DMS 273 treated with DMSO at 0.1 percent for 48 hours (cell line): ENCODE measurements at places on chromosomes 7 and 10.

DNA sequence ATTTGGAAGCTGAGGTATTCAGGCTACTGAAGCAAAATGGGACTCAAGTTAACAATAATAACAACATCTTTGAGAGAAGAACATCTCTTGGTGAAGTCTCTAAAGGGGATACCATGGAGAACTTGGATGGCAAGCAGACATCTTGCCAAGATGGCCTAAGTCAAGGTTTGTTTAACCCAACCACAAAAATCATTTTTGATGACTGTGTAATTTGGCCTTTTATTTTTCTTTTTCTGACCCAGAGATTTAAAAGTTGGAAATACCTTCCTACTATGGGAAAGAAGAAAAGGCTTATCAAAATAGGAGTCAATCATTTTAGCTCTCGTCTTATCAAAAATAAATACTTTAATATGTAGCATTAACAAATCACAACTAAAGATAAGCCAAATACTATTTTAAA lies 72.4 kb downstream of the PON1 start:
- no peak for DNase-seq

DNA sequence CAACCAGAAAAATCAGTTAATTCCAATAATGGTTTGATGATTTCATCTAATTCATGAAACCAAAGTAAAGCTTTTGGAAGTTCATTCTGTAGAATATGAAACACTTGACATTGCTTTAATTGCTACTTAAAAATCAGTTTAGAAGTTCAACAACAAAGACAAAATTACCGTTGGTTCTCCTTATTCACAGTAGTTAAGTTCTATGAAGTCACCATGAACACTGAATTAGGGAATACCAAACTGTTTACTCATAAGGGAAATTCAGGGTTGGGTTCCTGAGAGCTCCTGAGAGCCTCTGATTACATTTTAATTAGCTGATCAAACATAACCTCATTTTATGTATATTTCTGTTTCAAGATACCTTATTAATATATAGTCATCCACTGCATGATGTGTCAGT lies 46.2 kb downstream of the ZNF438 start:
- DNase-seq = no peak

DNA sequence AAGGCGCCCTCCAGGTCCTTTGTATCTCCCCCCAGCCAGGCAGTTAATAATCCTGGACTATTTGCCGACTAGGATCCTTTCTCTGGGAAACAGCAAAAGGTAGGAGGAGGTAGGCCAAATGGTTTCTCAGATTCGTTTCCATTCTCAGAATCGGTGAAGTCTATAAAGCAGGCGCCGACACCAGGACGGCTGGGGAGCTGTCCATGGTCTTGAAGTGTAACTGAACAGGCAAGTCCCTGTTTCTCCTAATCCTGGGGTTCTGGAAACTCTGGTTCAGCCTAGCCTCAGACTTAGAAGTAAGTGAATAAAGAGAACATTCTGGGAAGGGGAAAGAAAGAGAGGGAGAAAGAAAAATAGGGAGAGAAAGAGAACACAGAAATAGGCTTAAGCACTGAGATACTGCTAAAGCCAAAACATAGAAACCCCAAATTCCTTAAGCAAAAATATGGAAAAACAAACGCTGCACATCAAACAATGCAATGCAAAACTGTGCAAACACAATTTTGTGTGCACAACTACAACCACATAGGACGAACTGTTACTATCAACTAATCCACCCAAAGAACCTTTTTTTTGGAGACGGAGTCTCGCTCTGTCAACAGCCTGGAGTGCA lies 11.1 kb upstream of the INA start:
- DNase-seq = no peak

- DNase-seq = no peak
Measured at GRCh38 chr10:44369854-44370253, 15.0 kb downstream of the CXCL12 start.

- no peak for DNase-seq
Measured at GRCh38 chr7:95867309-95867708, 95.0 kb downstream of the DYNC1I1 start.

DNA sequence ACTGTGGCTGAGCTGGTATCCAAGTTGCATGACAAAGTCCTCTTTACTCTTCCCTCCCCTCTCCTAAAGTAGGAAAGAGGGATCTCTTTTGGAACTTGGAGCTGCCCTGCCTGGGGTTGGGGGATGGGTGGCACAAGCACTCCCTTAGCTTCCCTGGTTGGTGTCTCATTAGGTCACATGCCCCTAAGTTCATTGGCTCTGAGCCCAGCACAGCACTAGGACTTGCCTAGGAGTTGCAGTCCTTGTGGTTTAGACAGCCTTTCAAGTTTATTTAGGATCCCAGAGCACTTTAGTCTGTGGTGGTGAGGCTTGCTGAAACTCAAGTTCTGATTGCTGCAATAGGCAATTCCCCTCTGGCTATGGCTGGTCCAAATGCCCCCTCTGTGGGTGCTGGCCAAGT lies 281.4 kb downstream of the NXPH1 start:
- DNase-seq = no peak

GRCh38 chr10:26441491-26442214 lies 3.5 kb downstream of the APBB1IP start:
- no peak for DNase-seq

GRCh38 chr10:123463698-123464097 lies 202.5 kb upstream of the GPR26 start:
- no peak for DNase-seq

- DNase-seq = no peak
Measured at GRCh38 chr10:89516149-89516832, 19.1 kb downstream of the SLC16A12 start.

- DNase-seq = no peak
Measured at GRCh38 chr10:19014498-19014897, 34.1 kb upstream of the MALRD1 start.

DNA sequence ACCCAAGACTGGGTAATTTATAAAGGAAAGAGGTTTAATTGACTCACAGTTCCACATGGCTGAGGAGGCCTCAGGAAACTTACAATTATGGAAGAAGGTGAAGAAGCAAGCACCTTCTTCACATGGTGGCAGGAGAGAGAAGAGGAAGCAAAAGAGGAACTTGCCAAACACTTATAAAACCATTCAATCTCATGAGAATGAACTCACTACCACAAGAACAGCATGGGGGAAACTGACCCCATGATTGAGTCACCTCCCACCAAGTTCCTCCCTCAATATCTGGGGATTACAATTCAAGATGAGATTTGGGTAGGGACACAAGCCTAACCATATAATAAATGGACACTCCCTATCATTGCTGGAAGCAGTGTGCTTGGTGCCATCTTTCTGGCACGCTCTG lies 506.3 kb downstream of the CALN1 start:
- no peak for DNase-seq

- no peak for DNase-seq
Measured at GRCh38 chr7:25894002-25894901, 257.7 kb upstream of the NFE2L3 start.

GRCh38 chr7:2488272-2488645 lies 12.1 kb upstream of the GRIFIN start:
- no peak for DNase-seq

DNA sequence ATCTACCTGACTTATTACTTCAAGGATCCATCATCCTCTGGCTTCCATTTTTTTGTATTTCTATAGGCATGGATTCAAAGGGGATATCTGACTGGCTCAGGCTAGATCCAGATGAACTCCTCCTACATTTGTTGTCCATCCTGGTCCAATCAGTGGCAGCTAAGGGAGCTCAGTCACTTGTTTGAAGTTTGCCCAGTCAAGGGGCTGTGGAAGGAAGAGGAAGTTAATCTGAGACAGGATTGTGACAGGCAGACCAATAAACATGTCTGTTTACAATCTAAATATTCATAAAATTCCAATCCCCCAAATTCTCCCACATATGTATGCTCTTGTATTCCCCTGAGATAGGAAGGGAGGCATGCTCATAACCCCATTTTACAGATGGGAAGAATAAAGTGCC lies 48.7 kb downstream of the CAV1 start:
- no peak for DNase-seq

DNA sequence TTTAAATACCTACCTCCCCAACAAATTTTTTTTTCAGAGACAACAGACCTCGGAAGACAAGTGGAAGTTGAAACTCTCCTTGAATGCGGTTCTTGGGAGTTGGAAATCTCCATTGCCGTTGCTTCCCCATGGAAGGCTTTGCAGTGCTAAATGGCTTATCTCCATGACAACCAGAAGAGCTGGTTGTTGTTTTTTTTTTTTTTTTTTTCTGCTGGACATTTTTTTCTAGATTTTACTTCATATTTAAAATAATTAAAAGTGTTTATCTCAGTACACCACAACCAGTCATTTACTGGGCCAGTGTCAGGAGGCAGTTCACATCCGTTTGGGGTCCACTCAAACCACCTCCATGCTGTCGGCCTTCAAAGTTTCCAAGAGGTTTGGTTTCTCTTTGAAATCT lies 348.5 kb upstream of the PRKCQ start:
- DNase-seq = no peak

- no peak for DNase-seq
Measured at GRCh38 chr10:85600026-85600743, 766.4 kb downstream of the GRID1 start.

DNA sequence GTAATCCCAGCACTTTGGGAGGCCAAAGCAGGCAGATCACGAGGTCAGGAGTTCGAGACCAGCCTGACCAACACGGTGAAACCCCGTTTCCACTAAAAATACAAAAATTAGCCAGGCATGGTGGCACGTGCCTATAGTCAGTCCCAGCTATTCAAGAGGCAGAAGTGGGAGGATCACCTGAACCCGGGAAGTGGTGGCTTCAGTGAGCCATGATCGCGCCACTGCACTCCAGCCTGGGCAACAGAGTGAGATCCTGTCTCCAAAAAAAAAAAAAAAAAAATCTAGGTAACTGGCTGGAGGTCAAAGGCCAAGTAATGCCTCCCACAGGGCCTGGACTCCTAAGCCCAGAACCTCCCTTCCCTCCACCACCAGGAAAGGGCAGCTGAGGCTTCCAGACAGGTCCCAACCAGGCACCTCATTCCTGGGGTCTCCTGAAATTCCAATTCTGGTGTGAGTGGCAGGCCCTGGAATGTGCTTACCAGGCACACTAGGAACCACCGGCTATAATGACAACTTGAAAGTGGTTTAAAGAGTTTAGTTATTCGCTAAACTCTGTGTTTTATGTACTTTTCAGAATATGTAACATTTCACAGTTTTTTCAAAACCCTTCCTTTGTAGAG lies 86.9 kb upstream of the TNRC18 start:
- no peak for DNase-seq

- DNase-seq = no peak
Measured at GRCh38 chr7:34163956-34164355, 258.6 kb downstream of the BMPER start.

- DNase-seq = no peak
Measured at GRCh38 chr10:61594430-61594829, 68.3 kb upstream of the CABCOCO1 start.

- DNase-seq = no peak
Measured at GRCh38 chr10:122280156-122280555, 9.1 kb downstream of the BTBD16 start.

- DNase-seq = no peak
Measured at GRCh38 chr10:126041804-126042231, 145.5 kb downstream of the FANK1 start.

DNA sequence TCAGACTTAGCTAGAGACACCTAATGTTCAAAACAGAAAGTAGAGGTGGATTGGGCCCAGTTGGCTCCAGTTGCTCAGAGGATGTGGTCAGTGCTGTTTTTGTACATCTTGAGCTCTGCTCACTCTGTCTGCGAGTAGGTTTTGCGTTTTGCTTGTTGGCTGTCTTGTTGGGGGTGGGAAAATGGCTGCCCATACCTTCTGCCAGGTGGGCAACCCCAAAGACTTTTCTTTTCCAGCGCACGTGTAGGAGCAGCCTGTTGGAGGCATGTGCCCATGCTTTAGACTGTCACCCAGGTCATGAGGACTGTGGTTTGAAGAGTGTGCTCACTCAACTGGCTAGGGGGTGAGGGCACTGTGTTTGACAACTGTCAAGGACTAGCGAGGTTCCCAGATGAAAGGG lies 73.9 kb downstream of the KAT6B start:
- no peak for DNase-seq

GRCh38 chr10:123507298-123507697 lies 158.9 kb upstream of the GPR26 start:
- no peak for DNase-seq

DNA sequence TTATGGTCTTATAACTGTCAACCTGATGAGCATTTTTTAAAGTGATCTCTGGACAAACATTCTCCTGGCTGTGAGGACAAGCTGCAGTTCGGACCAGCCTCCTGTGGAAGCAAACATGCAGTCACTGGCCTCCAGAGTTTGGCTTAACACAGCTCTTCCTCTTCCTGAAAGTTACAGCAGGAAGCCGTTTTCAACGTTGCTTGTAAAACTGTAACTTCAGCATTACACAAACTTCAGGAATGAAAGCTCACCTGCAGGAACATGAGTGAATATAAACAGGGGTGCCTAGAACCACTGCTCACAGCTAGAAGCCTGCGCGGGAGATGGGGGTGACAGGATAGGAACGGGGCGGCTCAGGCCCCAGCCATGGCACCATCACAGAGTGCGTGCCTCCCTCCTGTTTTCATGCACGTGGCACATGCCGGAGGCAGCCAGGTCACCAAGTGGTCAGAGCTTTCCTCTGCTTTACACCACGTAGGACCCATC lies 292.9 kb upstream of the PITRM1 start:
- DNase-seq = no peak

DNA sequence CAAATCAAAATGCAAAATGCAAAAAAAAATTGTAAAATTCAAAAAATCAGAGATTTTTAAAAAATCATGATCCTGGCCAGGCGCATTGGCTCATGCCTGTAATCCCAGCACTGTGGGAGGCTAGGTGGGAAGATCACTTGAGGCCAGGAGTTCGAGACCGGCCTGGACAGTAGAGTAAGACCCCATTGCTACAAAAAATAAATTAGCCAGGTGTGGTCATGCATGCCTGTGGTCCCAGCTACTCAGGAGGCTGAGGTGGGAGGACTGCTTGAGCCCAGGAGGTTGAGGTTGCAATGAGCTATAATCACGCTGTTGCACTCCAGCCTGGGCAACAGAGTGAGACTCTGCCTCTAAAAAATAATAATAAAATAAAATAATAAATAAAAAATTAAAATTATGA lies 155.8 kb upstream of the TCF7L2 start:
- no peak for DNase-seq

- DNase-seq = no peak
Measured at GRCh38 chr7:108517951-108518350, 8.0 kb downstream of the PNPLA8 start.

GRCh38 chr7:39651265-39651664 lies 27.9 kb downstream of the RALA start:
- DNase-seq = no peak

- DNase-seq = no peak
Measured at GRCh38 chr10:59971915-59972314, 65.6 kb upstream of the CCDC6 start.

- no peak for DNase-seq
Measured at GRCh38 chr7:124318721-124319450, 286.0 kb upstream of the TMEM229A start.

- DNase-seq = peak; percentile 50
Measured at GRCh38 chr7:132251327-132251659, 325.0 kb downstream of the PLXNA4 start.

GRCh38 chr10:13526948-13527863 lies 1.6 kb downstream of the BEND7 start:
- no peak for DNase-seq

GRCh38 chr10:129760416-129760815 lies 203.7 kb downstream of the EBF3 start:
- DNase-seq = no peak

GRCh38 chr7:35465791-35466336 lies 212.0 kb upstream of the TBX20 start:
- no peak for DNase-seq

GRCh38 chr10:3323865-3324498 lies 151.4 kb upstream of the PITRM1 start:
- DNase-seq = no peak
